Stimulated activated CD8-positive, alpha-beta memory T cell treated with anti-CD3 and anti-CD28 coated beads, Interleukin-2, amount 100 ng/mL, for 48 hours (primary cell): ENCODE measurements at places on chromosomes 7 and 10.

DNA sequence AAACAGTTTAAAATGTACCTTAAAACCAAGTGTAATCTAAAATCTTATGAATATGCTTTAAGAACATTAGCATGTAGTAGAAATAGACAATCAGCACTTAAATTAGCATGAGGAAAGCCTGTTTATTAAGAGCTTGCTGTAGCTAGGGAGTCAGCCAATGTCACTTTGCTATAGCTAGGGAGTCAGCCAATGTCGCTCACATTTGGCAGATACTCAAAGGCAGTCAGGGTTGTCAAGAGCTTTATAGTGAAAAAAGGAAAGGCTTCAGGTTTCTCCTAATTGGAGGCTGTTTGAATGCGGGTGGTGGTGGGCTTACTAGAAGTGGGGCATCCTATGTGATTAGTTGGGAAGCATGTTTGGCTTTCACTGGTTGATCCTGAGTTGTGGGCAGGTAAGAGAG lies 226.2 kb upstream of the DGKB start:
- no peak for DNase-seq

- no peak for DNase-seq
Observed at GRCh38 chr10:3014968-3015367, 52.4 kb upstream of the PFKP start.

DNA sequence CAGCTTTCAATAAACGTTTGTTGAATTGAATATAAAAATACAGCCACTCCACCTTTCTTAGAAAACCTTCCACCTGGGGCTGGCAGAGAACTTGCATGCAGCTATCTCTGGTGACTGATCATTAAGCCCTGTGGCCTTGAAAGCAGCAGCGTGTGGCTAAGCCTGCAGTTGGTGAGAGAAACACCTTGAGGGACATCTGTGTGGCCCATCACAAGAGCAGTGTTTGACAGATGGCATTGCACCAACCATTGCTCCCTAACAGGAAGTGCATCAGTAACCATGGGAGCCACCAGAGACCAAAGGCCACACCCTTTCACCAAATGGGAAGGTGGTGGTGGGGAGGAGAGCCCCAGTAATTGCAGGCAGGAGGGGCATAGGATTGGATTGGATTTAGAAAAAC lies 22.4 kb downstream of the RHOBTB1 start:
- no peak for DNase-seq

DNA sequence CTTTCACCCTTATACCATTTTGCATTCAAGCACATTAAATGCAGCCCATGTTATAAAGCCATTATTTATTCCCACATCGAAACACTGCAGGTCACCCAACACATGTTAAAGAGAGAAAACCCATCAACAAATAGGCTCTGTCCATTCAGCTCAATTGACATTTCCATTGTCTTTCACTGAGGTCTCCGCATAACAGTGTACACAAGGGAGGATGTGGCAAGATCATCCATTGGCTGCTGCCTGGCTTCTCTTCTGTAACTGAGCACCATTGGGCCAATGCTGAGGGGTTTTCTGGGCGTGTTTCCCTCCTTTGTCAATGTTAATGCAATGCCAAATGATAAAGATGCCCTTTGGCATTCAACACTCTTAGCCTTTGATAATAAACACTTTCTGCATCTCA lies 278.1 kb upstream of the SP4 start:
- no peak for DNase-seq

GRCh38 chr10:47054974-47055373 lies 143.7 kb downstream of the PTPN20 start:
- DNase-seq: no peak
